Activated CD4-positive, alpha-beta T cell treated with anti-CD3 and anti-CD28 coated beads for 1 hour (primary cell): ENCODE measurements at places on chromosomes 1 and 21.
A peak's percentile ranks its signal among the peaks of the same experiment; 100 is the strongest.

DNA sequence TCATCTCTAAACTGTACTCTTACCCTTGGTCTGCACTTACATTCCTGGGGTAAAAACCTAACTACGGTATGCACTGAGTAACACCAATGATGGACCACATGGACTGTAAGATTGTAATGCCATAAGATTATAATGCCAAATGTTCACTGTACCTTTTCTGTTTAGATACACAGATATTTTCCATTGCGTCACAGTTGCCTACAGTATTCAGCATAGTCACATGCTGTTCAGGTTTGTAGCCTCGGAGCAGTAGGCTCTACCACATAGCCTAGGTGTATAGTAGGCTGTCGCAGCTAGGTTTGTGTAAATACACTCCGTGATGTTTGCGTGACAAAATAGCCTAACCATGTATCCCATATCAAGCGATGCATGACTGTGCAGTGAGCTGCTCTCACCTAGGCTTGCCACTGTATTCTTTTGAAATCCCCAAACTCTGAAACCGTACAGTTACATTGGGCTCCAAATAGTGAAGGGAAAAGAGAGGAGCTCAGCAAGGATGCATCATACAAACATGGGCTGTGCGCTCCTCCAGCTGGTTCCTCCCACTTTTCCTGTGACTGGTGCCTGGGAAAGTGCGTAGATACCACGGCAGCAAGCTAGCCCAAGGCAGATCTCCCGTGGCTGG, 35.2 kb downstream of the CFAP57 start:
- no peak for DNase-seq

GRCh38 chr1:109161858-109162606, 48.1 kb downstream of the ELAPOR1 start:
- DNase-seq = no peak

- DNase-seq = no peak
Observed at GRCh38 chr1:108636876-108637275, 24.0 kb downstream of the HENMT1 start.

DNA sequence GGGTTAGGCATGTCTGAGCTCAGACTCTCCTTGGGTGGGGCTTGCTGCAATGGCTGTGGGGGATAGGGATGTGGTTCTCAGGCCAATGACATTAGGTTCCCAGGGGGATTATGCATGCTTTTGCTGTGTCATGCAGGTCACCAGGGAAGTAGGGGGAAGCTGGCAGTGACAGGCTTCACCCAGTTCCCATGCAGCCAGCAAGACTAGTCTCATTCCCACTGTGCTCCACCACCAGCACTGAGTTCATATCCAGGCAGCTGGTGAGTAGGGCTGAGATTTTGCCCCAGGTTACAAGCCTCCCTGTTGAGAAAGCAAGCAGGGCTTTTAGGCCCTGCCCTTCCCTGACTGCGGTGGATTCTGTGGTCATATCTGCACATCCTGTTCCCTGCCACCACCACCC, 32.1 kb upstream of the PLA2G5 start:
- no peak for DNase-seq

DNA sequence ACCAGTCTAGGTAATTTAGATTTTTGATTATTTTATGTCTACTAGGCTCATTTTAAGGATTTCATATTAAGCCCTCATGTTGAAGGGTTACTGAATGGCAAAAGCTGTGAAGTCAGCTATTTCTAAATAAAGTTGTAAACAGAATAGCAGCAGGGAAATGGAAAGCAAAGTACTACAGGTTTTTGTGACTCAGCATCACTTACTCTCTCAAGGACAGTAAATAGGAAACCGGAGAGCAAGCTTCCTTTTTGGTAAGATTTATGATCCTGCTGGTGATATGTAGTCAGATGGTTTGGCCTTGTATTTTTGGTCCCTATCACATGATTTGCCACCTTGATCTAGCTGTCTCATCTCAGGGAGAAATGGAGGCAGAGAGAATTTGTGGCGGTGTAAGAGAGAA, 226.0 kb downstream of the RPS6KC1 start:
- no peak for DNase-seq

DNA sequence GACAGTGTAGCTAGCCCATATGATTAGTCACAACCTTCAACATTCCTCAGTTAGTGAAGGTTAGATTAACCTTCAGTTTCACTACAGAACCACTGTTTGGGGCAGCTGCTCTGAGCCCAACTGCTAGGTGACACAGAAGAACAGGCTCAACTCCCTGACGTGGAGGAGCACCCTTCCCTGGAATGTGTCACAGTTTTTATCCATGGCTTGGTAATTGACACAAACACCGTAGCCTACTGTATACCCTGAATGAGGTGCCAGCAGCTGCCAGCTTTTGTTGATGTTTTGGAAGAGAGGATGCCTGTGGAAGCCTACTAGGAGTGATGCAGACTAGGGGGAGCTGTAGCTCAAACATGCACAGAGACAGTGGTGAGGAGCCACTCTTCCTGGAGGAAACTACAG, 56.6 kb upstream of the CR2 start:
- DNase-seq = no peak

- no peak for DNase-seq
Observed at GRCh38 chr1:55313903-55314302, 98.7 kb upstream of the USP24 start.

- DNase-seq = no peak
Observed at GRCh38 chr1:30904191-30904961, 4.2 kb downstream of the SDC3 start.

GRCh38 chr1:29586991-29587745, 350.8 kb downstream of the PTPRU start:
- DNase-seq = no peak

- DNase-seq = no peak
Observed at GRCh38 chr1:36486439-36487335, 4.0 kb upstream of the CSF3R start.

- DNase-seq = no peak
Observed at GRCh38 chr1:43001434-43001833, 42.8 kb upstream of the SLC2A1 start.

GRCh38 chr1:218809625-218810024, 364.1 kb upstream of the LYPLAL1 start:
- no peak for DNase-seq

GRCh38 chr1:160567858-160568682, 11.2 kb downstream of the CD84 start:
- peak; percentile 48 for DNase-seq

DNA sequence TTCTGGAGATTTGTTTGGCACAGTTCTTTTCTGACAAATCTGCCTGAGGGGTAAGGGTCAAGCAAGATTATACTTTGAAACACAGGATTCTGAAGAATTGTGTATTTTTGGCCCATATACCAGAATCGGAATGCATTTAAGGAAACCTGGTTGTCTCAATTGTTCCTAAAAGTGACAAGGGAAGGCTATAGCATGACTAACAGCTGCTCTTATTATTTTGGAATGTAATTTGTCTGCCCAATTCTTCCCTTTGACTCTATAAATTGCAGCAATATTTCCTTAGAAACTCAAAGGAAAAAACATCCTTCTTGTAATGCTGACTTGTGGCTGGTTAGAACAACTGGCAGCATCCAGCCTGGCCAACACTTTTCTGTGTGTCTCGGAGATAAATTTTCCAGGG, 15.8 kb upstream of the VCAM1 start:
- no peak for DNase-seq

- peak; percentile 40 for DNase-seq
Observed at GRCh38 chr1:29124366-29125236, 898 bp upstream of the TMEM200B start.

DNA sequence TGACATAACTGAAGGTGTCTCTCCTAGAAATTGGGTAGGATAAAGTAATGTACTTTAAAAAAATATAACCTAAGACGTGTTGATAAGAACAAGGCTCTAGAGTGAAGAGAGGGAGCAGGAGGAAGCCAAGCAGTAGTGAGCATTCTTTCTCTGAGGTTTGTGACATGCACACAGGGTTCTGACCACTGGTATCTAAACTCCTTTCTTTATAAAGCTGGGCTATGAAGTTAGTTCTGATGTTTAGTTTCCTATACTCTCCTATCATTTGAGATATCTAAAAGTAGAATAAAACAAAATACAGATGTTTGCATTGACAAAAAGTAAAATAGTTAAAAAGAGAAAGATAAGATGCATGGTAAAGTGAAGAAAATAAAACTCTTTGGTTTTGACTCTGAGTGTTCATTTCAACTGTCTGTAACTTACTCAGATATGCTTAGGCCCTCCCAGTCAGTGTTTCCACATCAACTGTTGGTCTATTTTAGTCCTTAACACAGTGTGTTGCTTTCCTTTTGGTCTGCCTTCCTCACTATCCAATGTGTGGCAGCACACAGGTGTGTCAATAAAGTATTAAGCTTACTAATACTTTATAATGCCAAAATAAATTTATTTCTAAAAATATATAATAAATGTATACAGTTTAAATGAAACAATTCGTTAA, 543.5 kb downstream of the PTPRC start:
- no peak for DNase-seq

DNA sequence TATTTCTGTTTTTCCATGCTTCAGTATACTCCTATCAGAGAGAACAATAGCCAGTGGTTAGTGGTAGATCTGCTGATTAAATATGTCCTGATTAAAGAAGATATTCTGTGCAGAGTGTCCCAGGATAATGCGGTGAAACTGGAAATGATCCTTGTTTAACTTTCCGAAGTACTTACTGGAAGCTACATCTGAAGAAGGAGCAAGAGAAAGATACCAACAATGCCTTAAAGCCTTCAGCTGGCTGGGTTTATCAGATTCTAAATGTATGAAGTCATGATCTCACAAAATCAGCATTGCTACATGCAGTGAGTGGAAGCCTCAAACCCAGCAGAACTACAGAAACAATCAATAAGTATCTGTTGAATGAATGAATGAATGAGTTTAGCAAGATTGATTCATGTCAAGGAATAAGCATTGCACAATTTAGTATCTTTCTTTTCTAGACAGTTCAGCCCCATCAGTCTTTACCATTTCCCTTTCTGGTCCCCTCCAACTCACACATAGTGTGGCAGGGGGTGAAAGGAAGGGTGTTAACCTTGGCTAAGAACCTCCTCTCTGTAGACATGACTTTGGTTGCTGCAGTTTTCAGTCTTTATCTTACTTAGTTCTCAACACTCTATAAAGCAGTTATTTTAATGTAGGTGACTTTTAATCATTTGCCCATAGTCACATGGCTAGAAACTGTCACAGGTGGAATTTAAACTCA, 24.7 kb upstream of the DNASE2B start:
- no peak for DNase-seq

- DNase-seq = no peak
Observed at GRCh38 chr1:29004798-29005197, 90.4 kb downstream of the EPB41 start.

GRCh38 chr1:116372191-116372590, 853 bp upstream of the ATP1A1 start:
- DNase-seq = no peak

GRCh38 chr1:230070321-230071208, 3.5 kb downstream of the GALNT2 start:
- DNase-seq = no peak

DNA sequence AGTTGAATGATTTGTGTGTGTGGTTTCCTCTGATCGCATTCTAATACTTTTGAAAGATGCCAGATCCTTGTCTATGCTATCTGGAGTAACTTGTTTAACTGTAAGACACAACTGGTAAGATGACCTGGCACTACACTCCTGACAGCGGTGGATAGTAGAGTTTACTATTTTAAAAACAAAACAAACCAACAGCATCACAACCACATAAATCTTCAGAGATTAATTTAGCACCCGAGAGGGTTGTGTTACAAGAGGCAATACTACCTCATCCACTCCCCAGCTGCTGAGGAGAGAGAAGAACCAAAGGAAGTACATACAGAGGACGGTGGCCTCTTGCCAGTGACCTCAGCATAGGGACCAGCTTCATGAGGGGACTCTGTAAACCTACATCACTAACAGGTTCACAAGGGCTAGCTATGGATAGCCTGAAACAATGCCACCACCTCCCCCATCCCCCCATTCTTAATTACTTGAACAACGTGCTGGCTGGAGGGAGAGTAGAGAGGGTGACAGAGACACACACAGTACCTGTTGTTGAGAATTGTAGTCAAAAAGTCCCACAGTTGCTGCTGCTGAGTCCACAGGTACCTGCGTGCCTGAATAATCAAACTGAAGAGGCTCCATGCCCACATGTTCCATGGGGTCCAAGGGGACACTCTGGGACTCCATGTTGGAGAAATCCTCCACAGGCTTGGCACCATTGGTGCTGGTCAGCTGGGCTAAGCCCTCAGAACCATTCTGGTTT, 73.5 kb downstream of the PUM1 start:
- DNase-seq = no peak
